Fibroblast of lung (primary cell): ENCODE measurements at places on chromosomes 11 and 22. TPM values are rescaled to one million over a fixed set of nuclear protein-coding genes. Genes with fewer than 3 reads are reported as not detected.

The CCND1 gene
- total RNA-seq: 127 and 548 TPM in 2 replicates

The SCARF2 gene
- total RNA-seq: 12.8 and 14.5 TPM in 2 replicates

The TMEM225 gene
- not detected in 2 replicates for total RNA-seq

The FOLR2 gene
- not detected in 2 replicates for total RNA-seq

The MOGAT2 gene
- not detected in 2 replicates for total RNA-seq

GRCh38 chr22:47484960-47485569 is 722.6 kb downstream of the TBC1D22A start:
- no peak for DNase-seq
- H3K27ac ChIP-seq: no peak overlapping the region
- no peaks in the 10 kb centered on the region for H3K4me1 ChIP-seq
- no peaks in the 10 kb centered on the region for H3K36me3 ChIP-seq
- no peak overlapping the region for H3K4me3 ChIP-seq

GRCh38 chr11:116697011-116697410 is 75.8 kb downstream of the BUD13 start:
- H3K36me3 ChIP-seq: no peaks in the 10 kb centered on the region
- no peak overlapping the region for H3K27ac ChIP-seq
- H3K27me3 ChIP-seq: peaks cover 2% of the 10 kb centered on the region
- H3K4me3 ChIP-seq: no peak overlapping the region
- DNase-seq: no peak

DNA sequence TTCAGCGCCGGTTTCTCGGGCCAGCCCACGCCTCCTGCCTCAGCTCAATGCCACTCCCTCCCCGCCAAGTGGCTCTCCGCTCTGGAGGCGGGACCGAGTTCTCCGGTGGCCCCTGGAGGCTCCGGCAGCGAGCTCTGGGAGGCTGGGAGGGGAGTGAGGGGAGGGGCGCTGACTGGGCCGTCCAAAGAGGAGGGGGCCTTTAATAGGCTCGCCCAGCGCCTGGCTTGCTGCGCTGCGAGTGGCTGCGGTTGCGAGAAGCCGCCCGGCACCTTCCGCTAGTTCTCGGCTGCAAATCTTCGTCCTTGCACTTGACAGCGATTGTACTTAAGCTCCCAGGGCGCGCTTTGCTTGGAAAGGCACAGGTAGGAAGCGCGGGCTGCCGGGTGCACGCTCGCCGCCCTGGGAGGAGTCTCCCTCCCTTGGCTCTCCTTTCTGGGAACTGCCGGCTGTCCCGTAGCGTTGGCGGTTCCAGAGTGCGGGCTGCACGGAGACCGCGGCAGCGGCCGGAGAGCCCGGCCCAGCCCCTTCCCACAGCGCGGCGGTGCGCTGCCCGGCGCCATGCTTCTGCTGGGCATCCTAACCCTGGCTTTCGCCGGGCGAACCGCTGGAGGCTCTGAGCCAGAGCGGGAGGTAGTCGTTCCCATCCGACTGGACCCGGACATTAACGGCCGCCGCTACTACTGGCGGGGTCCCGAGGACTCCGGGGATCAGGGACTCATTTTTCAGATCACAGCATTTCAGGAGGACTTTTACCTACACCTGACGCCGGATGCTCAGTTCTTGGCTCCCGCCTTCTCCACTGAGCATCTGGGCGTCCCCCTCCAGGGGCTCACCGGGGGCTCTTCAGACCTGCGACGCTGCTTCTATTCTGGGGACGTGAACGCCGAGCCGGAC is at the start of gene ADAMTS15:
TSS of gene ADAMTS15 (plus strand) at position 230 of the 894 bp plus-strand sequence. CDS start at position 559, 329 bp downstream.
- H3K36me3 ChIP-seq: peaks cover 2% of the 10 kb centered on the region
- peak within 1 kb of the TSS; percentile 65 for H3K27ac ChIP-seq
- H3K4me3 ChIP-seq: peak within 1 kb of the TSS; percentile 81
- peak; percentile 92 for DNase-seq
- peaks cover 3% of the 10 kb centered on the region for H3K4me1 ChIP-seq

DNA sequence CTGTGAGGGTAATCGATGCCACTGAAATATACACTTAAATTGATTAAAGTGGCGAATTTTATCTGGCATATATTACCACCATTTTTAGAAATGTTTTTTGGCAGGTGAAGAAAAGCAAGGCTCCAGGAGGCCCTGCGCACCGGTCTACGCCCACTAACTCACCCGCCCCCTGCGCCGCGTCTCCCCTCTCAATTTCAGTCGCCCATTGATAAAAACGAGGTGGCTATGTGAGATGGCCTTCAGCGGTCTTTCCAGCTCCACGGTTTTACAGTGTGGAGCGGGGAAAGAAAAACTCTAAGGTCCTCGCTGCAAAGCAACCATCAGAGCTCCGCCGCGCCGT is 602 bp upstream of the AQP11 start:
- H3K27ac ChIP-seq: peak overlapping the region; percentile 31
- peaks cover 4% of the 10 kb centered on the region for H3K4me1 ChIP-seq
- DNase-seq: no peak
- H3K4me3 ChIP-seq: peak overlapping the region; percentile 81
- no peaks in the 10 kb centered on the region for H3K27me3 ChIP-seq

- no peaks in the 10 kb centered on the region for H3K27me3 ChIP-seq
- H3K27ac ChIP-seq: peak overlapping the region; percentile 36
- H3K4me1 ChIP-seq: peaks cover 16% of the 10 kb centered on the region
- no peaks in the 10 kb centered on the region for H3K36me3 ChIP-seq
- H3K4me3 ChIP-seq: no peak overlapping the region
- peak; percentile 95 for DNase-seq
Measured at GRCh38 chr11:122749005-122749687, 89.2 kb upstream of the CRTAM start.

DNA sequence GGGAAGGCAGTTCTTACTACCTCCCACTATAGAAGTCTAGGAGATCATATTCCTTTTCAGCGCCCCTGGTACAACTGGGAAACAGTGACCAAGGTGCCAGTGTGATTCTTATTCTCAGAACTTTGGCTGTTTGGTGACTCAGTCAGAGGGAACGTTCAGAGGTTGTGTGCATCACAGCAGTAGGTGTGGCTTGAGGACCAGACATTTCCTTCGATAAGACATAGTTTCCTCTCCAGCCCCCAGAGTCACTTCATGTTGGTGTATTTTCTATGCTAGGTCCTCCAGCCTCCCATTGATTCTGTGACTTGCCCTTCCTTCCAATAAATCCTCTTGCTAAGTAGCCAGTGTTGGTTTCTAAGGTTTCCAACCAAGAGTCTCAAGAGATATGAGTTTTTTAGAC is 171.9 kb upstream of the MPPED2 start:
- no peaks in the 10 kb centered on the region for H3K4me1 ChIP-seq
- H3K4me3 ChIP-seq: no peak overlapping the region

DNA sequence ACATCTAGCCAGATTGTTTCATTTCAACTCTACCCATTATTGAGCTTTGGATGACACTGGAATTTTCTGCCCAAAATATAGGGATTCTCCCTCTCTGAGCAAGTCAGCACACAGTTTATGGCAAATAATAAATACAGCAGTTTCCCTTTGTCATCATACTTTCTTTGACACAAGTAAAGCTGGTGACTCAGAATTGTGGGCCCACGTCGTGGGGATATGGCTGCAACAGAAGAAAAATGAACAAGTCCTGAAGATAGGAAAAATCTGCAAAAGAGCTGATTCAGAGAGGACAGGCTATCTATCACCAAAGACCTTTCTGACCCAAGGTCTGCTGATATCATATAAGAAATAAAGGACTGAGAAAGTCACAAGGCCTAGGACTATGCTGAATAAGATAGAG is 236.3 kb upstream of the ZC3H12C start:
- H3K27ac ChIP-seq: no peak overlapping the region
- H3K4me1 ChIP-seq: no peaks in the 10 kb centered on the region
- peak; percentile 40 for DNase-seq
- no peak overlapping the region for H3K4me3 ChIP-seq

DNA sequence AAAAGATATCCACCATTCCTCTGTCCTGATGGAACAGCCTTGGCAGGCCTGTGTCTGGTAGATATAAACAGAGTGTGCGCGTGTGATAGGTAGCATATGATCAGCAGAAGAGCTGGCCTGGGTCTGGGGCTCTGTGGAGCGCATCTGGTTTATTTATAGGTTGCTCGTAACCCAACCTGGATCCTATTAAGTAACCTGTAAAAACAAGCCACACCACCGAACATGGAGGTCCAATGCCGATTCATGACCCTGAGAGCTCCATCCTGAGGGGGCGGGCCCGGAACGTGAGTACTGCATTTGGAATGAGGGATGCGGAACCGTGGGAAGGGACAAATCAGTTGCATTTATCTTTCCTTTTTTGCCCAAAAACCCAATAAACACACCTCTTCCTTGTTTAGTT is 31.9 kb upstream of the APOL5 start:
- H3K4me1 ChIP-seq: no peaks in the 10 kb centered on the region
- H3K4me3 ChIP-seq: no peak overlapping the region
- no peaks in the 10 kb centered on the region for H3K27me3 ChIP-seq

DNA sequence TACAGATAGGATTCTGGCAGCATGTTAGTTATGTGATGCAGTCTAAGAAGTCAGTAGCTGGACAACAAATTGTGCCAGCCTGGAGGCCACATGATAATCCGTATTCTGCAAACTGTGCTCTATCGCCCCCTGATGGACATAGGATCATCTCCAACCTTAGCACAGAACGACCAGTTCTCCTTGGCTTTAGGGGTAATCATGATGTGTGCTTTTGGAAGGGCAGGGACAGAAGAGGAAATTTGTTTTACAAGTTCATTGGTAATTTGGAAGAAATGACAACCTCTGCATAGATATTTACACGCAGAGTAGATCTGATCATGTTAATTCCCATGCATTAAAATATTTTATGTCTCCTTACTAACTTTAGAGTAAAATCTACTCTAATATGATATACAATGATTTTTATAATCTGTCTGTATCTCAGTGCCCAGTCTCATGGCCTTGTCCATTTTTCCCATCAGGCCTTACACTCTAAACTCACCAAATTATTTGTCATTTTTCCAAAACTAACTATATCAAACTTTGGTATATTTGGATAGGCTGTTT is 12.1 kb downstream of the OR10D3 start:
- H3K27ac ChIP-seq: no peak overlapping the region
- peaks cover 2% of the 10 kb centered on the region for H3K27me3 ChIP-seq
- peak; percentile 80 for DNase-seq
- H3K36me3 ChIP-seq: no peaks in the 10 kb centered on the region

- no peak overlapping the region for H3K4me3 ChIP-seq
- no peaks in the 10 kb centered on the region for H3K27me3 ChIP-seq
- DNase-seq: no peak
- H3K36me3 ChIP-seq: no peaks in the 10 kb centered on the region
Measured at GRCh38 chr22:22214819-22215329, 29.7 kb upstream of the VPREB1 start.

- H3K4me3 ChIP-seq: no peak overlapping the region
- no peak overlapping the region for H3K27ac ChIP-seq
- peaks cover 5% of the 10 kb centered on the region for H3K4me1 ChIP-seq
- no peaks in the 10 kb centered on the region for H3K36me3 ChIP-seq
Measured at GRCh38 chr11:86798988-86799387, 1.4 kb upstream of the PRSS23 start.

- no peaks in the 10 kb centered on the region for H3K27me3 ChIP-seq
- H3K4me3 ChIP-seq: no peak overlapping the region
- peak overlapping the region; percentile 95 for H3K27ac ChIP-seq
Measured at GRCh38 chr11:78795621-78796261, 221.1 kb upstream of the NARS2 start.

DNA sequence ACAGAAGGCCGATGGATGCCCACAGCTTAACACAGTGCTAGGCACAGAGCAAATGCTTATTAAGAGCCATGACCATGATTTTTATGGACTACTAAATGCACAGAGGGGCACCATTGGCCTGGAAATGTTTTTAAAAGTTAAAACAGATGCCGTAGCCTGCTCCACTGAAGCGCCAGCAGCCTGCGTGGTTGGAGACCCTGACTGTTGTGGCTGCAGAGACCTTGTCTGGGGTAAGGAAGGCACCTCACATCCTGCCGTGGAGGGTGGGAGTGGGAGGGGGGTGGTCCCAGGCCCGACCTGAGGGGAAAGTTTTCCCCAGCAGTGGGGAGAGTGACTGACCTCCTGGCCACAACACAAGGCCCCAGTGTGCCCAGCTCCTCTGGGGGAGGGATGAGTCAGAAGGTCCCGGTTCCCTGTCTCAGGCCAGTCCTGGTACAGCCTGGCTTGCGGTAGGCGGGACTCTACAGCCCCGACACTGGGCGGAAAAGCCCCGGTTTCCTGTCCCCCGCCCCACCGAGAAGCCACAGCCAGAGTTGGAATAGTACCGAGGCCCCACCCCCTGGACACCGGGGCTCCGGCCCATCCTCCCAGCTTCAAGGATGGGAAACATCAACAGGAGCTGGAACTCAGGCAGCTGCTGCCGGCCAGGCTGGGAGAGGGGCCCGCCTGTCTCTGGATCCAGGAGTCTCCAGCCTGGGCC is 7.0 kb downstream of the CHST1 start:
- no peaks in the 10 kb centered on the region for H3K36me3 ChIP-seq
- H3K27ac ChIP-seq: no peak overlapping the region
- peak; percentile 48 for DNase-seq
- no peak overlapping the region for H3K4me3 ChIP-seq
- H3K4me1 ChIP-seq: peaks cover 10% of the 10 kb centered on the region
- peaks cover 13% of the 10 kb centered on the region for H3K27me3 ChIP-seq

- peaks cover 1% of the 10 kb centered on the region for H3K36me3 ChIP-seq
- peak overlapping the region; percentile 97 for H3K27ac ChIP-seq
- peak; percentile 45 for DNase-seq
Measured at GRCh38 chr11:34915136-34916014, 804 bp downstream of the APIP start.

- DNase-seq: no peak
- peaks cover 9% of the 10 kb centered on the region for H3K4me1 ChIP-seq
- peaks cover 5% of the 10 kb centered on the region for H3K36me3 ChIP-seq
- no peak overlapping the region for H3K4me3 ChIP-seq
- no peaks in the 10 kb centered on the region for H3K27me3 ChIP-seq
Measured at GRCh38 chr22:24104307-24105012, 76.8 kb upstream of the SUSD2 start.

- H3K4me1 ChIP-seq: no peaks in the 10 kb centered on the region
- H3K36me3 ChIP-seq: no peaks in the 10 kb centered on the region
- H3K27ac ChIP-seq: no peak overlapping the region
- DNase-seq: peak; percentile 43
- no peaks in the 10 kb centered on the region for H3K27me3 ChIP-seq
Measured at GRCh38 chr11:133078591-133079404, 453.5 kb downstream of the OPCML start.

- H3K27me3 ChIP-seq: no peaks in the 10 kb centered on the region
- peaks cover 17% of the 10 kb centered on the region for H3K36me3 ChIP-seq
- no peak overlapping the region for H3K4me3 ChIP-seq
- DNase-seq: no peak
- no peaks in the 10 kb centered on the region for H3K4me1 ChIP-seq
Measured at GRCh38 chr11:70358753-70359152, 39.6 kb upstream of the CTTN start.

- peak overlapping the region; percentile 95 for H3K27ac ChIP-seq
- H3K4me1 ChIP-seq: no peaks in the 10 kb centered on the region
- peaks cover 5% of the 10 kb centered on the region for H3K27me3 ChIP-seq
- no peaks in the 10 kb centered on the region for H3K36me3 ChIP-seq
- H3K4me3 ChIP-seq: peak overlapping the region; percentile 74
Measured at GRCh38 chr11:118792570-118793124, 1.7 kb upstream of the DDX6 start.
